ENCODE measurements at places on chromosomes 4 and X.

DNA sequence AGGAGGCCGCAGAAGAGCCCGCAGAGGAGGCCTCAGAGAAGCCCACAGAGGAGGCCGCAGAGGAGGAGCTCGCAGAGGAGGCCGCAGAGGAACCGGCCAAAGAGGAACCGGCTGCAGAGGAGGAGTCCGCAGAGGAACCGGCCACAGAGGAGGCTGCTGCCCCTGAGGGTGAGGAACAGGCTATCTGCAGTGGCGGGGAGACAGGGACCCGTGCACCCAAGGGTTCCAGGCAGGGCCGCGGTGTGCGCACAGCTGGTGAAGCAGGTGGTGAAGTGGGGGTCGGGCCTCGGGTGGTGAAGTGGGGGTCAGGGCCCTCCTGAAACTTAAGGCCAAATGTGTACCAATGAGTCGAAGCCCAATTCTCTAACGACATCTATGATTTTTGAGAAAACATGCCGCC is 1.1 kb downstream of the CT47C1 start:
- no peak for DNase-seq

GRCh38 chr4:169724260-169724659 is 33.5 kb downstream of the HPF1 start:
- no peak for DNase-seq

- DNase-seq, result no peak
These were observed 12.8 kb upstream of the SCARB2 start for GRCh38 chr4:76226418-76226817.

- DNase-seq, result no peak
These were observed 54.0 kb upstream of the C4orf54 start for GRCh38 chr4:99711657-99712056.

- DNase-seq, result no peak
These were observed 48.0 kb upstream of the NDST3 start for GRCh38 chr4:117986321-117986720.

DNA sequence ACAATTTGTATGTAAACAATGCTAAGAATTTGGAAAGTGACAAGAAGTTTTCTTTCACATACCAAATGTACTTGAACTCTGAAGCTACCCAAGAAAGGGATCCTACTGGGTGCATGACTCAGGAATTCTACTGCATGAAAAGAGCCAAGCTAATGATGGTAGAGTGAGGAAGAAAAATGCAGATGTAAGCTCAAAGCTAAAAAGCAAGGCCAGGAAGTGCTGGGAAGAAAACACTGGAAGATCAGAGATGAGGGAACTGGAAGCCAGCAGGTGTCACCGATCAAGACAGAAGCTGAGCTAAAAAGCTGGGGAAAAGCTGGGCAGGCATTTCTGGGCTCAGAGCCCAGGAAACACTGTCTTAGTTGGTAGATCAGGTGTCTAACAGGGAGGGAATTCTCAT is 449.1 kb downstream of the NKX6-1 start:
- DNase-seq, result no peak

DNA sequence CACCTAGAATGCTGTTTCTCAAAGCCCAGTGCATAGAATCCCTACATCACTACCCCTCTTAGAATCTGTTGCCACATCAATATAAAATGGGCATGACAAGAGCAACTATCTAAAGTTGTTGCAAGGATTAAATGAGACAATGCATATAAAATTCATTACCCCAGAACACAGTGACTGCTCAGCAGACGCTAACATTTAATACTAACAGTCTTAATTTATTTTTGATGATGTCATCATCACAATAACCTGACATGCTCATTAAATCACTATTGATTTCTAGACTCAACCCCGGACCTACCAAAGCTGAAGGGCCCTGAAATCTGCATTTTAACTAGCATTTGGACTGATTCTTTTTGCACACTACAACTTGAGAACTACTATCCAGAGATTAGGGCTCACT is 3.9 kb downstream of the ARSJ start:
- DNase-seq, result no peak

GRCh38 chr4:102585329-102585728 is 84.2 kb downstream of the NFKB1 start:
- DNase-seq, result no peak

- peak; percentile 2 for DNase-seq
These were observed 33.1 kb downstream of the MSL3 start for GRCh38 chrX:11791090-11791489.

DNA sequence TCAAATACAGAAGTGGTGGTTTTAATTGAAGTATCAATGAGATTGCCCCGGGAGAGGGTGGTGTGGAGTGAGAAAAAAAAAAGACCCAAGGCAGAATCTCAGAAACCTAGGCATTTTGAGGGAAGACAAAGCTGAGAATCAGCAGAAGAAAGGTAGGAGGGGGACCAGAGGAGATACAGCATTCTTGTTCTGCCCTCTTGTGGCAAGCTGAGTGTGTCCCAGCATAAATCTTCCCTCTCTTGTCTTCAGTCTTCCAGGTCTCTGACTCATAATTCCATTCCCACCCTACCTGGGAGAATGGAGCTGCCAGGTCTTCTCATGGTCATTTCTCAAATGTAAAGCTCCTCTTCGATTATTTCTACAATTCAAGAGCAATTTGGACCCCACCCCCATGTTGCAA is 32.7 kb upstream of the MAGED1 start:
- DNase-seq, result peak; percentile 45

GRCh38 chr4:4641254-4641653 is 99.4 kb upstream of the STX18 start:
- DNase-seq, result no peak

DNA sequence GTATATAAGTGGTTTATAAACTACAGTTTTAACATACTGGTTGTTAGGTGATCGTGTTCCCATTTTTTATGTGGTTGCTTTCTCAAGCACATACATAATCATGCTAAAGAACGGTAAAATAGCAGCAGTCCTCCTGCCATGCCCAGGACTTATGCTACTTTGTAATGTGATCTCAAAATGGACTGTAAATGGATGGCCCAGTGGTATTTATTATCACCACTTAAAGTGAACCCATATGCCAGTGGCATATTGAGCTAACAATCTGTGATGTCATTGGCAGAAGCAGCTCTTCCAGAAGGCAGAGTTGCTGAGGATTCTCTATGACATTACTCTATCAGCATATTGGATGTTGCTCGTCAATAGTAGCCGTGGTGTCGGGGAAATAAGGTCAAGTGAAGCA is 28.6 kb downstream of the ANK2 start:
- no peak for DNase-seq

DNA sequence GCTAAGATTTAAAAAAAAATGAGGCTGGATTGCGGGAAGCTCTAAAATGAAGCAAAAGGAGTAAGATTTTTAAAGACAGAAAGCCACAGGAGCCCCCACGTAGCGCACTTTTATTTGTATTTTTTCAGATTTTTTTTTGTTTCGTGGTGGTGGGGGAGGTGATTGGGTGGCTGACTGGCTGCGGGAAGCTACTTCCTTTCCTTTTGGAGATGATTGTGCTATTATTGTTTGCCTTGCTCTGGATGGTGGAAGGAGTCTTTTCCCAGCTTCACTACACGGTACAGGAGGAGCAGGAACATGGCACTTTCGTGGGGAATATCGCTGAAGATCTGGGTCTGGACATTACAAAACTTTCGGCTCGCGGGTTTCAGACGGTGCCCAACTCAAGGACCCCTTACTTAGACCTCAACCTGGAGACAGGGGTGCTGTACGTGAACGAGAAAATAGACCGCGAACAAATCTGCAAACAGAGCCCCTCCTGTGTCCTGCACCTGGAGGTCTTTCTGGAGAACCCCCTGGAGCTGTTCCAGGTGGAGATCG is 908 bp downstream of the PCDH10 start:
- DNase-seq, result no peak

- no peak for DNase-seq
These were observed 126.9 kb downstream of the ADAMTS3 start for GRCh38 chr4:72442147-72442546.

- no peak for DNase-seq
These were observed 271.8 kb downstream of the FBXW7 start for GRCh38 chr4:152264106-152264505.

- no peak for DNase-seq
These were observed 50.4 kb downstream of the FRMD7 start for GRCh38 chrX:132077414-132077813.

GRCh38 chr4:17812125-17812524 is 1.3 kb downstream of the NCAPG start:
- peak; percentile 37 for DNase-seq

DNA sequence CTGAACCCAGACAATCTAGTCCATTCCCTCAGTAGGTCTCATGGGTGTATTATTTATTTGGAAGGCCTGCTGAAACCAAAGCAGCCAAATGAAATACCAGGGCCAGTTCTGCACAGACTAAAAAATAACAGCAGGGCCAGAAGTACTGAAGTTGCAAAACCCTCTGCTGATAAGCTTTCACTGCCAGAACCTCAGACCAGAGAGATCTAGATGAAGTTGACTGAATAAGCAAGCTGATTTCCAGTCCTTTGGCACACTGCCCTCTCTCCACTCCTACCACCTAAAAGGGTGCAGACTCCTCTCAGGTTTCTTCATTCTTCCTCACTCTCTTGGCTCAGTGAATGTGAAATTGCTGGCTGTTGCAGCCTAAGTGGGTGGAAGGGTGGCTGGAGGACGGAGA is 276.7 kb upstream of the KLF3 start:
- DNase-seq, result no peak
